ENCODE measurements at places on chromosomes 4 and X.

DNA sequence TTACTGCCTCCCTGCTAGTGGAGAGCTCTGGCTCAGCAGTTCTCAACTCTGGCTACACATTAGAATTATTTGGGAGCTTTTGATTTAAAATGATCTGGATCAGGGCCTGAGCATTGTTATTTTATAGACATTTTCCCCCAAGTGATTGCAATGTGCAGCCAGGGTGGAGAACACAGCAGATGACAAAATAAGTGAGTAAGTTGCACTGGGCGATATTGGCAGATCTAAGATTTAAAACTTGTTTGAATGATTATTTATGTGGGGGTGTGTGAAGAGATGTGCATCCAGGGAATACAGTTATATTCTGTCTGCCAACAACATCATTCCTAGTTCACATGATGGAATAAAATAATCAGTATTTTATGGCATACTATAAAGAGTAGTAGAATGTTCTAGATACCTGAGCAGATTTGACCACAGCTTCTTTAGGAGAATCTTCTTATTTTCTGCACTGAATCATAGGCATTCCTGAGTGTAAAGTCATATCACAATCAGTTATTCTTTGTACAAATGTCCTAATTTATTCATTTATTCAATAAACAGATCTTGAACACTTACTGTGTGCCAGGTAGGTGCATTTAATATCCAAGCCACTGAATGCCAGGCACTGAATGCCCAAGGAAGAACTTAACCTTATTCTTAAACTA is 123.9 kb downstream of the UCHL1 start:
- no peaks in the 10 kb centered on the region for H3K4me1 ChIP-seq
- no peaks in the 10 kb centered on the region for H3K36me3 ChIP-seq
- no peak for DNase-seq
- H3K27me3 ChIP-seq = no peaks in the 10 kb centered on the region
- no peak overlapping the region for H3K27ac ChIP-seq

- no peaks in the 10 kb centered on the region for H3K36me3 ChIP-seq
- H3K4me1 ChIP-seq = no peaks in the 10 kb centered on the region
- H3K27ac ChIP-seq = no peak overlapping the region
- peaks cover 10% of the 10 kb centered on the region for H3K27me3 ChIP-seq
Measured at GRCh38 chrX:114584983-114585842, 1.3 kb downstream of the HTR2C start.

DNA sequence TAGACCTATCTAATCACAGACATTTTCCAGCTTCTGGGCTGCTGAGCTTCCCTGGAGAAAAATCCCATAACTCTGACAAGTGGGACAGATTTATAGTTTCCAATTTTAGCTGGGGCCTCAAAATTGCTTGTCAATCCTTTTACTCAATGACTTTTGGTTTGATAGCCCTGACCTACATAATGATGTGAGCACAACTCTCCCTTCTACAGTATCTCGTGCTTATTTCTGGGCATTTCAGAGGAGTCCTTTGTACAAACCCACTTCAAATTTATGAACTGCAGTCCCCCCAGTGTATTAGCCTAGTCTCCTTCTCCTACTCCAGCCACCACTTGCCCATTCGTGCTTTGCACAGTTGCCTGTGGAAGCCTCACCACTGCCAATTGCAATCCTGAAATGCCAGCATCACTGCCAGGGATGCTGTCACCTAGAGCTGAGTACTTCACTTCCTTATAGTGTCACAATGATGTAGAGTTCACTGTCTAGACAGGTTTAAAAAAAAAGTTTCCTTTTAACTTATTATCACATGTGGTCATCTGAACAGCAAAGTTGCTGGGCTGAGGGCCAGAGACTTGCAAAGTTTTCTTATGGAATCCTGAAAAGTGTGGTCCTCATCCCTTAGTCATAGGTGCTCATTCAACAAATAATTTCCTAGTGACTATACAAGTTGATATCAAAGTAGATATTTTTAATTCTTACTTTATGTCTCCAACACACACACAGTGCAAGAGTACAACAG is 21.2 kb downstream of the TRAM1L1 start:
- no peak overlapping the region for H3K27ac ChIP-seq
- H3K36me3 ChIP-seq = no peaks in the 10 kb centered on the region
- no peaks in the 10 kb centered on the region for H3K4me1 ChIP-seq
- H3K27me3 ChIP-seq = no peaks in the 10 kb centered on the region

DNA sequence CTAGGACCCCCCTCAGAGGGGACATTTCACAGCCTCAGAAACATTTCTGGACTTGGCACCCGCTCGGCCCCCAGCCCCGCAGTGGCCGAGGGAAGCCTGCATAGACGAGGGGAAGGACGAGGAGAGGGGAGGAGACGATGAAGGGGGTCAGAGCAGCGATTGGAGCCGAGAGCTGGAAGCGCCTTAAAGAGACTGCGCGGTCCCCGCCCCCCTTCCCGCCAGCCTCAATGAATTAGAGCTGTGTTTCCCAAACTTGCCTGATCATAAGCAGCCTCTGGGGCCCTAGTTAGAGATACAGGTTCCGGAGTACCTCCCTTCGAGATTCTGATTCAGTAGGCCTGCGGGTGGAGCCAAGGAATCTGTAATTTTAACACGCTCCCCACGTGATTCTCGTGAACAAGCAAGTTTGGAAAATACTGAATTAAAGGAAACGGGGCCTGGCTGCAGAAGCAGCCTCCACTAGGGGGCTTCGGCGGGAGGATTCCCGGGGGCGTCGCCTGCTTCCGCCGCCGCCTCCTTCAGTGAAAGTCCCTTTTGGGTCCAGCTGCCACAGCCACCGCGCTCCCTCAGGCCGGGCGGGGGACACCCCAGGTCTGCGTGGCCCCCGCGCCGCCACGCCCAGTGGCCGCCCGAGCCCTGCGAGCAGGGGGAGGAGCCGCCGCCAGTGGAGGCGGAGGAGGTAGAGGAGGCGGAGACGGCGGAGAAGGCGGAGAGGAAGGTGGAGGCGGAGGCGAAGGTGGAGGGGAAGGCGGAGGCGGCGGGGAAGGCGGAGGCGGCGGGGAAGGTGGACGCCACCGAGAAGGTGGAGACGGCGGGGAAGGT is at the start of gene USP27X:
Gene USP27X, plus strand, starts transcription at position 651 of the 822 bp plus-strand sequence. CDS start 824 bp downstream, outside the sequence.
- H3K4me1 ChIP-seq = no peaks in the 10 kb centered on the region
- peak within 1 kb of the TSS; percentile 52 for H3K27ac ChIP-seq
- H3K27me3 ChIP-seq = no peaks in the 10 kb centered on the region
- peak; percentile 65 for DNase-seq

DNA sequence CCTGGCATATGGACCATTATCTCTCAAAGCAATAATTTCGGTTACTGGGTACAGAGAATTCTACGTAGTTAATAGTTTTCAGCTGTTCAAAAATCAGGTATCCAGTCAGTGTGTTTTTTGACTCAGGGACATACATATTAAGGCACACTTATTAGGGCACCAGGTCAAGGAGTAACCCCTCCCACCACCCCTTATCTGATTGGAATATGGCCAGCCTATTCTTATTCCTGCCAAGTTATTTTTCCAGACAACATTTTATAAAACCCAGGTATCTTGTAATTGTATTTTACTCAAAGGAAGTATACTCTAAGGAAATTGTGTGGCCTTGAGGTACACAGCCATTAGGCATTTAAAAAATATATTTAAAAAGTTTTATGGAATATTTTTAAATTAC is 4.3 kb downstream of the ZFX start:
- no peak overlapping the region for H3K4me3 ChIP-seq
- H3K36me3 ChIP-seq = no peaks in the 10 kb centered on the region
- H3K27ac ChIP-seq = no peak overlapping the region
- no peak for DNase-seq
- H3K4me1 ChIP-seq = peaks cover 33% of the 10 kb centered on the region
- no peaks in the 10 kb centered on the region for H3K27me3 ChIP-seq

- no peak overlapping the region for H3K4me3 ChIP-seq
- no peak for DNase-seq
- H3K27me3 ChIP-seq = no peaks in the 10 kb centered on the region
- H3K36me3 ChIP-seq = no peaks in the 10 kb centered on the region
Measured at GRCh38 chr4:57147335-57148060, 37.3 kb upstream of the IGFBP7 start.

GRCh38 chr4:87321888-87322287 is 794 bp downstream of the HSD17B13 start:
- no peaks in the 10 kb centered on the region for H3K4me1 ChIP-seq
- no peak overlapping the region for H3K4me3 ChIP-seq
- no peaks in the 10 kb centered on the region for H3K36me3 ChIP-seq
- H3K27me3 ChIP-seq = no peaks in the 10 kb centered on the region
- no peak overlapping the region for H3K27ac ChIP-seq
- DNase-seq = no peak

DNA sequence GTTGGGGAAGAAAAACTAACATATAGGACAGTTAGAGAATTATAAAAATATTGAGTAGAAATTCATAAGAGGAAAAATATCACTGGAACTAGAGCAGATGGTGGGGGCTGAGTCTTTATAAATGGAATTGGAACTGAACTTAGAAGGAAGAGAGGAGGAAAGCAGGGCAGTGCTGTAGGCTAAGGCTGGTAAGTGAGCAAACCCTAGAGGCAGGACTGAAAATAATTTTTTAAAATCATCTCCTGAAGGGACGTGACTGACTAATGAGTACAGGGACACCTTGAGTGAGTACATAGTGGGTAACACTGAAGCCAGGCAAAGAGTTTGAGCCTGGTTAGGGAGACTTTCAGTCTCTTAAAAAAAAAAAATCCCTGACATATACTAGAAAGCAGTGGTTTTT is 63.3 kb downstream of the GALNT7 start:
- no peaks in the 10 kb centered on the region for H3K36me3 ChIP-seq
- no peaks in the 10 kb centered on the region for H3K4me1 ChIP-seq
- H3K27me3 ChIP-seq = no peaks in the 10 kb centered on the region

DNA sequence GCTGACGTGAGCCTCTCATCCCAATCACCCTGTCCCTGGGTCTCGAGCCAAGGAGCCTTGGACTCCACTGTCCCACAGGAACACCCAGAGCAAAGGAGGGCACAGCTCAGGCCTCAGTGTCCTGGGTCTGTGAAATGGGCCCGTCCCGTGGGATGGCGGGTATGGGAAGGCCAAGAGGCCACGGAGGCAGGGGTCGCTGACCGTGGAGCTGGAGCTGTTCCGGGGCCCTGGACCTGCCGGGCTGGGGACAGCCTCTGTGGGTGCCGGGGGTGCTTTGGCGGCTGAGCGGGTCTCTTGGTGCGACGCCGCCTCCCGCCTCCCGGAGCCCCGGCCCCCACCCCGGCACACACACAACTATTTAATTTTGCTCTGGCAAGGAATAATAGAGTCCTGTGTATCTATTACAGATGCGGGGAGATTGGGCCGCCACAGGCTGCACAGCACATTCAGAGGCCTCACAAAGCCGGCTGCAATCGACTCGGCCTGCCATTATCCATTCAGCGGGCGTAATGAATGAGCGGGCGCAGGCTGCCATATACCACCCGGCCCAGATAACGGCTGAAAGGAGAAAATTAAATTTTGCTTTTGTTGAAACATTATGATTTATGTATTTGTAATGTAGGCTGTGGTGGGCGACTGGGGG is 83.9 kb upstream of the NKX1-1 start:
- no peaks in the 10 kb centered on the region for H3K4me1 ChIP-seq
- H3K27me3 ChIP-seq = peaks cover 76% of the 10 kb centered on the region
- H3K4me3 ChIP-seq = no peak overlapping the region
- H3K36me3 ChIP-seq = no peaks in the 10 kb centered on the region

DNA sequence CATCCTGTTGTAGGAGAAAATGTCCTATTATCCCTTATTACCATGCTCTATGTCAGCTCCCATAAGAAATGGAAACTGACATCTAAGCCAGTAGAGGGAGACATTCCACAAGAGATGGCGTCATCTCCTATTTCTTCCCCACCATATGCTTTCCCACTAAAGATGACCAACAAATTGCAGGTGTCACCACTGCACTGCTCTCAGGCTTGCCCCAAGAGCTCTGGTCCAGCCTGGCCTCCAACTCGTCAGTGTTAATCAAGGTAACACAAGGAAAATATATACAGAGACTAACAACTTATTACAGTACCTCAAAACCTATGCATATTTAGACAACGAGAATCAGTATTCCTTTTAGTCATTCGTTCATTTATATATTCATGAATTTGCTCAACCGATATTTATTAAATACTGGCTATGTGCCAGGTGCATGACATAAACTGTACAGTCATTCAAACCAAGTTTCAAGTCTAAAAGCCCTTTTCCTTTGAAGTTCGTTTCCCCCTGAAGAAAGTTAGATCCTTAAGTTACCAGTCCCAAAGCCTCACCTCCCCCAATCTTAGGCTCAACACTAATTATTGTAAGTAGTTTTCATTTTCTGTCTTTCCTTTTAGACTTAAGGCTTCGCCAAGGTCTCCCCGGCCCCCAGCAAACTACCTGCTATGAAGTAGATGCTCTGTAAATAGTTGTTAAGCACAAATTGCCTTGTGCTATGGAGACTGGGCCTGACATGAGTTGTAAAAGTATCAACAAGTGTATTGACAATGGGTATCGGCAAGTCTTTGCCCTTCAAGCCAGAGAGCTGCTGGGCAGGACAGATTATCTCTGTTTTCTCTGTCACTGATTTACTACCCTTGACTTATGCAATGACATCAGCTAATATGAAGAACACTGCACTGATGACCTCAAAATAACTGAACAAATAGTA is 3.1 kb upstream of the FGB start:
- H3K4me1 ChIP-seq = no peaks in the 10 kb centered on the region
- no peak overlapping the region for H3K4me3 ChIP-seq
- DNase-seq = no peak
- peaks cover 2% of the 10 kb centered on the region for H3K27me3 ChIP-seq

DNA sequence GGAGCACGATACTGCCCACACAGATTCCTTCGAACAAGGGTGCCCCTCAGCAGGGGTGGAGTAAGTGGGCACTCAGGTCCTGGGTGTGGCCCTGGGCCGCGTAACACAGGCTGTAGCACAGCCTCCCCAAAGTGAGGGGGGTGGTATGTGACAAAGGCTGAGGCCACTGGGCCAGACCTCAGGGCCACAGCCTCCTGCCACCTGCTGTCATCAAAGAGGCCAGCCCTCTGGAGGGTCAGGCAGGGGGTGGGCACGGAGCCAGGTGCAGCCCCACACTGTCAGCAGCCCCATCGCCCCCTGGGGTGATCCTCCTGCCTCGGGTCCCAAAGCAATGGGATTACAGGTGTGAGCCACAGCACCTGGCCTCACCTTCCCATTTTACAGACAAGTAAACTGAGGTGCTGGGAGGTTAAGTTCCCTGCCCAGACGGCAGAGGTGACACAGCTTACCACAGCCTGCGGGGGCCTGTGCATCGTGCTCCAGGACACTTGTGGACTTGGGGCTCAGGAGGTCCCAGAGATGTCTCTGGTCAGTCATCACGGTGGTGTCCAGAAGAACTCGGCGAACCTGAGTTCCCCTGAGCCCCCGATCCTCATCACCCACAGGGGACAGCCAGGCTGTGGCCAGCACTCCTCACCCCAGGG is 27.5 kb upstream of the MXD4 start:
- H3K4me3 ChIP-seq = no peak overlapping the region
- peaks cover 69% of the 10 kb centered on the region for H3K4me1 ChIP-seq
- H3K27me3 ChIP-seq = no peaks in the 10 kb centered on the region
- no peak for DNase-seq
- H3K36me3 ChIP-seq = no peaks in the 10 kb centered on the region

GRCh38 chr4:100722866-100723459 is 205.1 kb upstream of the EMCN start:
- no peak overlapping the region for H3K4me3 ChIP-seq
- no peak overlapping the region for H3K27ac ChIP-seq
- H3K27me3 ChIP-seq = no peaks in the 10 kb centered on the region
- H3K4me1 ChIP-seq = no peaks in the 10 kb centered on the region
